Hepatocyte (in vitro differentiated cells): ENCODE measurements at places on chromosomes 3 and 15.

DNA sequence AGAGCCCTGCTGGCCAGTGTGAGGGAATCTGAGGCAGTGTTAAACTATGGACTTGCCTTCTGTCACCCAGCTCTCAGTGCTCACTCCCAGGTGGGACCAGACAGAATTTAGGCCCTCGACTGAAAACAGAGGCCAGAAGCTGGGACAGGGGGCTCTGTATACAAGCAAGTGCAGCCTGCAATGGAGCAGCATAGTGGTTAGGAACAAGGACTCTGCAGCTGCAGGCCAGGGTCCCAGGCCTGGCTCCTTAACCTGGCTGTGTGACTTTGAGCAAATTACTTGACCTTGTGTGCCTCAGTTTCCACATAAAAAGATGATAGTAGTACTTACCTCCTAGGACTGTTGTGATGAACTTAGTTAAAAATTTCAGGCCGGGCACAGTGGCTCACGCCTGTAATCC is 39.8 kb downstream of the CMTM7 start:
- DNase-seq = no peak

GRCh38 chr15:88011533-88011932 is 245.0 kb downstream of the NTRK3 start:
- DNase-seq = no peak

- DNase-seq = no peak
Measured at GRCh38 chr3:175111036-175111435, 251.9 kb downstream of the NAALADL2 start.

DNA sequence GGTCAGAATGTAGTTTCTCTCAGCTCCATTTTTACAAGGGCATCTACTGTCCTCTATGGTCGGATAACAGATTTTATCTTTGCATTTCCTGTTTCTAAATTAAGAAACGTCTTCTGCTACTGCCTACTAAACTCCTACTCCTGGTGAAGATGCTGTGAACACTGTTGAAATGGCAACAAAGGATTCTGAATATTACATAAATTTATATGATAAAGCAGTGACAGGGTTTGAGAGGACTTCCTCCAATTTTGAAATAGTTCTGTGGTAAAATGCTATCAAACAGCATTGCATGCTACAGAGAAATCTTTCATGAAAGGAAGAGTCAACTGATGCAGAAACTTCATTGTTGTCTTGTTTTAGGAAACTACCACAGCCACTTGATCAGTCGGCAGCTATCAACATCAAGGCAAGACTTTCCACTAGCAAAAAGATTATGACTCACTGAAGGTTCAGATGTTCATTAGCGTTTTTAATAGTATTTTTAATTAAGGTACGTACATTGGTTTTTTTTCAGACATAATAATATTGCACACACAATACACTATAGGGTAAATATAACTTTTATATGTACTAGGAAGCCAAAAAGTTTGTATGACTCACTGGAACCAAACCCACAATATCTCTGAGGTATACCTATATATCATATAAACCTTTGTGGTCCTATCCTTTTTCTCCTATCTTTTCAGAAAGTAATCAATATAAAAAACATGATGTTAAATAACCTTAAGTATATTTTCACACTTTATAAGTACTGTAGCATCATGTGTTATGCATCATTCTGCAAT is 156.1 kb downstream of the STAG1 start:
- no peak for DNase-seq

GRCh38 chr3:183372911-183373310 is 55.5 kb downstream of the MCF2L2 start:
- no peak for DNase-seq

DNA sequence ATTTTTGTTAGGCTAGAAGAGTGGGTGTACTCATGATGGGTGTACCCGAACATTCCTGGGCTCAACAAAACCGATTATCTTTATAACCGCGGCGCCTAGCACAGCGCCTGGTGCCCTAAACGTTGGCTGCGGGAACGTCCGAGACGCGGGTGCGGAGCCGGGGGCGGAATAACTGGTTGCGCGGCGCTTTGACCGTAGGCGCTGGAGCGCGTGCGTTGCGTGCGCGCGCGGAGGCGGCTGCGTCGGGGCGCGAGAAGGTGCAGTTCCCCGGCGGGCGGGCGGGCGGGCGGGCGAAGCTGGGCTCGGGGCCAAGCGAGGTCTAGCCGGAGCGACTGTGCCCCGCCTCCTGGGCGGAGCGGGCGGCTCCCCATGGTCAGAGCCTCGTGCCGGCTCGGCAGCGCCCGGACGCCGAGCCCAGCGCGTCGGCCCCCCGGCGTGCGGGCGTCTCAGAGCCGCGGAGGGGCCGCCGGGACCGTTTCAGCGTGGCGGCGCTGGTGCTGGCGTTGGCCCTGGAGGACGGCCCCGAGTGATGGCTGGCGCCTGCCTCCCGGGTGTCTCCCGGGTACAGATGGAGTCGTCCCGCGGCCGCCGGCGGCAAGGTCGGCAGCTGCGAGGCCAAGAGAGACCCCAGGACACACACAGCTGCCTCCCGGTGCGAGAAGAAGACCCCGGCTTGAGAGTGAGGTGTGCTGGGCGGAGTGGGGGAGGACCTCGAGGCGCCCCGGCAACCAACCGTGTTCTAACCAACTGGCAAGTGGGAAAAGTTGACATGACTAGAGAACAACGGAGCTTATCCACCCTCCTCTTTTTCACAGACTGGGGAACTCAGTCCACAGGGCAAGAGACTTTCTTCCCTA is at the start of gene PLAAT1:
Gene PLAAT1 (plus strand): TSS at position 373 of the 857 bp plus-strand sequence. CDS start 14,429 bp downstream, outside the sequence.
- peak; percentile 88 for DNase-seq

GRCh38 chr3:50883755-50884154 is 209.0 kb downstream of the DOCK3 start:
- no peak for DNase-seq

- DNase-seq = no peak
Measured at GRCh38 chr3:118057086-118057485, 977.6 kb downstream of the IGSF11 start.

DNA sequence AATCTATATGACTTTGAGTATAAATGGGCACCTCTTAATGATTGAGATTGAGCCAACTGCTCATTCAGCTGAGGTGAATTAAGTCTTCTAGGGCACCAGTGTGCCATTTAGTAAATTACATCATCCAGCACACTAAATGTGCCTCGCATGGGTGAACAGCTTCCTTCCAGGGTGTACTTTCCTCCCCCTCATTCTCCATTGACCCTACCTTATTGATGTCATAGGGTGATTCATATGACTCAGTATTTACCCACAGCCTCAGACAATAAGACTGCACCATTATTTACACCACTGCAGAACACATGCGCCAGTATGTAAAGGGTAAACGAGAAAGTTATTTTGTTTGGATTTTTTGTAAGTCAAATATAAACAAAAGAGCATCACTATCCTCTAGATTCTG is 185.2 kb upstream of the ARL6 start:
- DNase-seq = no peak

GRCh38 chr15:48440084-48440483 is 108.9 kb downstream of the DUT start:
- no peak for DNase-seq

- no peak for DNase-seq
Measured at GRCh38 chr3:131353016-131353877, 28.3 kb upstream of the NUDT16 start.

DNA sequence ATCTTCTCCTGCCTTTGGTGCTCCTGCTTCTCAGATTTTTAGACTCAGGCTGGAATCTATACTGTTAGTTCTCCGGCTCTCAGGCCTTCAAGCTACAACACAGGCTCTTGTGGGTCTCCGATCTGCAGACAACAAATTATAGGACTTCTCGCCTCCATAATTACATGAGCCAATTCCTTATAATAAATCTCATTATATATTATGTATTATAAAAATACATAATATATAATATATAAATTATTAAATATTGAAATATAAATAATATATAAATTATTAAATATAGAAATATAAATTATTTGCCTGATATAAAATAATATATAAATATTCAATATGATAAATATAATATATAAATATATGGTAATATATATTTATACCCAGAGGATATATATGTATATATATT is 1214.0 kb downstream of the ROBO2 start:
- no peak for DNase-seq

GRCh38 chr3:125398952-125399351 is 23.8 kb upstream of the ZNF148 start:
- DNase-seq = peak; percentile 13

- peak; percentile 55 for DNase-seq
Measured at GRCh38 chr15:51758645-51759044, 7.2 kb downstream of the TMOD2 start.

DNA sequence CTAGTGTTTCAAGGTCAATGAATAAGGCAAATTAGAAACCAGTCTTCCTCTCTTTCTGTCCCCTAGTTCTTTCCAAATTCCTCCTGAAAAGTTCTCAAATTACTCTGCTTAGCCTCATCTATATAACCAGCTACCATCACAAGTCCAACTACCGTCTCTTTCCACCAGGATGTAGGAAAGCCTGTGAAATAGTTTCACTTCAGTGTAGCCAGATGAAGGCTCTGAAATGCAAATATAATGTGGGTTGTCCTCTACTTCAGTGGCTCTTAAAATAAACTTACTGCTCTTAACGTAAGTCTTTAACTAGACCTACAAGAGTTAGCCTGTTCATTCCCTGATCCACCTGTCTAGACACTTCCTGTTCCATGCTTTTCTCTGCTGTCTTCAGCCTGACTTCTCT is 827.7 kb downstream of the ROBO1 start:
- no peak for DNase-seq

DNA sequence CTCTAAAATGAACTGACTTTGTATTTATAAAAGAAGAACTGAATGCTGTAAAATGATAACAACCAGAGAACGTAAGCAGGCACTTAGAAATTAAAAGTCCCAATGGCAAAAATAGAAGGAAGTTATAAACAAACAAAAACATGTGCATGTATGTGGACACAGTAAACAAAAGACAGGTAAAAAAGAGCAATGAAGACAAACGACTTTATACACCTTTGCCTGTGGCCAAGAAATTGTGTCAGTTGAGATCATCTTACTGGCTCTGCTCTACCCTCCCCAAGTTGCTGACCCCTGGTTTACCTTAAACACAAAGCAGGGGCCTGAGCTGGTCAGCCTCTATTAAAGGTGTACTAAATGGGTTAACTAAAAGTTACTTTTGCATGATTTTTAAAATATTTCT is 41.7 kb upstream of the GP5 start:
- no peak for DNase-seq

DNA sequence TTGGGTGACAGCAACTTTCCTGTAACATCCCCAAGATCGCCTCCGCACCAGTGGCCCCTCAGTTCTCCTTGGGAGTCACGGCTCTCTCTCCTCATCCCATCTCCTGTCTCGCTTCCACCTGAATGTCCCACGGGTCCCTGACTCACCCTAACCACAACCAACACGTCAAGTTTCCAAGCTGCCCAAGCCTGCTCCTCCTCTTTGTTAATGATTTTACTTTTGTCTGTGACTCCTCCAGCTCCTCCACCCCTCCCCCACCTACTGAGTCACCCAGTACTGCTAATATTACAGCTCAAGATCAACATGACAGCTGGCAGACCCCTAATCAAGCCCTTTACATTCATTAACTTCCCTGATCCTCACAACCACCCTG is 39.3 kb downstream of the BDH1 start:
- peak; percentile 87 for DNase-seq

DNA sequence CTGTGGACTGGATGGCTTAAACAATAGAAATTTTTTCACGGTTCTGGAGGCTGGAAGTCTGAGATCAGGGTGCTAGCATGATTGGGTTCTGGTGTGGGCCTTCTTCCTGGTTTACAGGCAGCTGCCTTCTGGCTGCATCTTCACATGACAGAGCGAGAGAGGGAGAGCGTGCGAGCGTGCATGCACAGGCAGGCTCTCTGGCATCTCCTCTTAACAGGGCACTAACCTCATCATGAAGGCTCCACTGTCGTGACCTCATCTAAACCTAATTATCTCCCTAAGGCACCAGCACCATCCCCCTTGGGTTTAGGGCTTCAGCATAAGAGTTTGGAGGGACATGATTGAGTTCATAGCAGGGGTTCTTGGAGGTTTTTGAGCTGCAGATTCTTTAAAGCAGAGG is 292.0 kb upstream of the C2CD4B start:
- DNase-seq = no peak

DNA sequence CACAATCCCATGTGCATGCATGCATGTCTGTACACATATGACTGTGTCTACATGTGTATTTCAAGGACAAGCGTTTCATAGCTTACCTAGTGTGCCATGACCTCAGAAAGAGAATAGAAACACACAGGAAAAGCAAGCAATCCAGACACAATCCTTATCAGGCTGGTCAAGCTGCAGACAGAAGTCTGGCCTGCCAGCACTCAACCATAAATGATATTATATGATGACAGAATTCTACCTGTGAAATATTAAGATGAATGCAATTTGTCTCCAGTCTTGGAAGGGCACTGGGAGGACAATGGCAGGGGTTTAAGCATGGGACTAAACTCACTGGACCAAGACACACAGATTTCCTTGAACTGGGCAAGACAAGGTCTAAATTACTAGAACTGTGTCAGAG is 50.9 kb upstream of the ARL6 start:
- DNase-seq = no peak

DNA sequence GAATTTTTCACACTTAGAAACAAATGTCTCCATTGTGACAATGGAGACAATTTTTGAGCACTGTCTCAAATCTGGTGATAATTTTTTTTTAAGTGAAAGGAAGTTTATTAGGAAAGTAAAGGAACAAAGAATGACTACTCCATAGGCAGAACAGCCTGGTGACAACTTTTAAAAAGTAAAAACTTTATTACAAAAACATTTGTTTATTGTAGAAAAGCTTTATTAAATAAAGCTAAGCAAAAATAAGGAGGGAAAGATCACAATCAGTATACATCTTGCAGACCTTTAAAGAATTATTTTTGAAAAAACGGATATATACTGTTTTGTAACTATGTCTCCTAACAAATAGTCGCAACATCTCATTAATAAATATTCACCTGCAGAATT is 688 bp upstream of the OXSM start:
- DNase-seq = no peak

GRCh38 chr15:79132770-79133169 is 42.2 kb upstream of the RASGRF1 start:
- DNase-seq = no peak

DNA sequence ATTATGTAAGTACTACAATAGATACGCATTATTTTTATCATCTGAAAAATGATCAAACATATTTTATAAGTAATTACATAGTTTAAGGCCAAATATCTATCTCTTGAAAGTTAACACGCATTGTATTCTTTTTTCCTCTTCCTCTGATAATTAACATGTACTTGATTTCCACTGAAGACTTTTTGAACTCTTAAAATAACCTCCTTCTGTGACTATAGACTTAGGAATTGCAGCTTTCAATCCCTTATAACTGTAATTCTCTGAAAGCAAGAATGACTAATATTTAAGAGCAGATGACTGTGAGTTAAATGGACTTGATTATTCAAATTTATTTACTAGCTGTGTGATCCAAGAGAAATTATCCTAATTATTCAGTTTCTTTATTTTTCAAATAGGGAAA is 730.6 kb upstream of the NECTIN3 start:
- no peak for DNase-seq

GRCh38 chr15:74129586-74130154 is 716 bp upstream of the ISLR2 start:
- DNase-seq = no peak

GRCh38 chr3:61927332-61927731 is 366.0 kb downstream of the PTPRG start:
- DNase-seq = peak; percentile 60

- DNase-seq = no peak
Measured at GRCh38 chr15:31245756-31246155, 80.9 kb upstream of the KLF13 start.
